Sigmoid colon (tissue), 7 donors: ENCODE measurements at places on chromosomes 7 and 10. TPM values are rescaled to one million over a fixed set of nuclear protein-coding genes. Genes with fewer than 3 reads are reported as not detected.

The EVX1 gene
- 1.4 TPM for polyA plus RNA-seq

The AQP1 gene
- polyA plus RNA-seq = 3.7 TPM

The MUC3A gene
- polyA plus RNA-seq = 60.4 TPM

The NRP1 gene
- polyA plus RNA-seq = 3.6 TPM

The PHYH gene
- 193 TPM for polyA plus RNA-seq
